ENCODE measurements at places on chromosomes 16 and 17.

- no peak for DNase-seq
These were observed 86.8 kb downstream of the CDYL2 start for GRCh38 chr16:80717611-80718010.

DNA sequence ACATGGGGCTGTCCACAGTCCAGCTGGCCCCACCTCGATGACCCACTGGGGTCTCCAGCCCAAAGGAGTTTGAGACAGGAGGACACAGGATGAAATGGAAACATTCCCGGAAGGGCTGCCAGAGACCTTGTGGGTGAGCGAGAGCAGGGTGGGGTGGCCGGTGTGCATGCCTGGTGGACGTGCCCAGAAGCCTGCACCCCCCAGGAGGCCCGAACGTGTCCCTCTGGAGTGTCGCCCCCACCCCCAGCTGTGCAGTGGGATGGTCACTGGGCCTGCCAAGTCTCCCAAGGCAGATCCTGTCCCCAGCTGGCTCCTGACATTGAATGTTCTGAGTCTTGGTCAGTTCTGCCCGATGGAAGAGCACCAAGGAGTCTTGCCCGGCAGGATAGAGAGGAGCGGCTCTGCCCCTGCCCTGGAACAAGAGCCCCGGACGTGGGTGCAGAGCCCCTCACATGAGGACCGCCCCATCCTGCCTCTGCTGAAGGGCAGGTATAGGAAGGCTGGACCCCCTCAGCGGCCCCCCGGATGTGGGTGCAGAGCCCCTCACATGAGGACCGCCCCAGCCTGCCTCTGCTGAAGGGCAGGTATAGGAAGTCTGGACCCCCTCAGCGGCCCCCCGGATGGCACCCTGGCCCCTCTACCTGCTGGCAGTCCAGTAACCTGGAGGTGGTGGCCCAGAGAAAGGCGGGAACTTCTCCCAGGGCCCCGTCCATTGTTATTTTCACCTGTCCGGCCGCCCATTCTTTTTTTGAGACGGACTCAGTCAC is 3.1 kb upstream of the CAPN15 start:
- DNase-seq, result no peak

GRCh38 chr17:13107676-13108235 is 89.9 kb upstream of the ELAC2 start:
- DNase-seq, result peak; percentile 57

- DNase-seq, result peak; percentile 87
These were observed at the start of gene ZDHHC7 for GRCh38 chr16:85010931-85011845. ZDHHC7 (minus strand) TSS chr16:85011535; CDS start chr16:84990618, 20,917 bp downstream.

DNA sequence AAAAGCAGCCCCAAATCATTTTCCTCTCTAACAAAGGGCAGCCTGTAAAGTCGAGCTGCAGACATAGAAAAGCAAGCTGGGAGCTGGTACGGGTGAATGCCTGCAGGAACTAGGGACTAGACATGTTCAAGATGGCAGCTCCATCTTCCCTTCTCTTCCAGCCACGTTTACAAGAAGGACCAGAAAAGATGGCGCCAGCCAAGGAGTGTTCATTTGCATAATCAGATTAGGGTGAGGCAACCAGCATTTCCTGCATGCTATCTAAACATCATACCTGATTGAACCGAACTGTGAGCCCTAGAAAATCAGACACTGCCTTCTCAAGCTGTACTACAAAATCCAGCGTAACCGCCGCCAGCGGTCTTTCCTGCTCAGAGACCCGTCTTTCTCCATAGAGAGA is 896.8 kb downstream of the CDH11 start:
- no peak for DNase-seq

All from fibroblast of skin of right biceps (primary cell).